Activated CD4-positive, alpha-beta T cell treated with anti-CD3 and anti-CD28 coated beads for 36 hours (primary cell): ENCODE measurements at places on chromosomes 4 and X. TPM values are rescaled to one million over a fixed set of nuclear protein-coding genes. Genes with fewer than 3 reads are reported as not detected.

SPP1 gene
- total RNA-seq = not detected

GRCh38 chr4:189940178-189941004 lies at the start of gene FRG1:
Gene FRG1, plus strand, starts transcription at chr4:189940872. Its CDS starts 138 bp downstream, at chr4:189941010.
- DNase-seq = peak; percentile 96

GRCh38 chrX:149903889-149904748 lies 23.1 kb downstream of the MAGEA8 start:
- no peak for DNase-seq

PNMA6F gene
- not detected for total RNA-seq

CXorf38 gene
- total RNA-seq = 20.5 TPM

ZCCHC13 gene
- total RNA-seq = not detected

DNA sequence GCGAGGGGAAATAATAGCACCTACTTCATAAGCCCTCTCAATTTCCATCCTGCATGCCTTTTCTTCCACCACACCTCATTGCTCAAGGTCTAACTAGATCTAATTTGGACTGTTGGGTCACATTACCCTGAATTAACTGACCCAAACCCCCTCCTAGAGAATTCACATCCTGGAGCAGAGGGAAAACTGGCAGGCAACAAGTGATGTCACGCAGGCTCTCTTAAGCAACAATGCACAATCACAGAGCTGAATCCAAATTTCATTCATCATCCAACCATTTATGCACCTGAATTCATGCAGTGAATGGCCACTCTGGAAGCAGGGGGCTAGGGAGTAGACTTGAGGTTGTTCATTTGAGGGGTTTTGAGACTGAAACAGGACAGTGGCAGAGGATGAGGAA lies 107.7 kb upstream of the HUWE1 start:
- DNase-seq = no peak

DNA sequence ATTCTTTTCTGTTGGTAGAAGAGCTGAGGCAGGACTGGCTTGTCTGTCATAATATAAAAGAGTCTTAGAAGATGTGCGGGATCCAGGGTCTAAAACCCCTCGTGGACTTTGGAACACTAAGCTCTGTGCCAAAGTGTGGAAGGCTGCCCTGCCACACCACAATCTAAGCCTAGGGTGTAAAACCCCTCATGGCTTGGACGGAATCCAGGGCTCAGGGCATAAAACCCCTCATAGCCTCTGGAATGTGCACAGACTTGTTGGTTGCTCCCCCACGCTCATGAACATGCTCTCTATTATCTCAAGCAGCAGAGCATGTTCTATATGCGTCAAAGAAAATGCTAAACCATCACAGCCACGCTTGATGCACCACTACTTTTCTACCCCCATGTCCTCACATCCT lies 483.6 kb downstream of the GABRG1 start:
- DNase-seq = no peak

- DNase-seq = no peak
These were observed 64.4 kb upstream of the PDLIM3 start for GRCh38 chr4:185599553-185600243.

- DNase-seq = no peak
These were observed 78.8 kb downstream of the FAM184B start for GRCh38 chr4:17702641-17703040.

GRCh38 chr4:102525097-102525496 lies 23.9 kb downstream of the NFKB1 start:
- no peak for DNase-seq

DNA sequence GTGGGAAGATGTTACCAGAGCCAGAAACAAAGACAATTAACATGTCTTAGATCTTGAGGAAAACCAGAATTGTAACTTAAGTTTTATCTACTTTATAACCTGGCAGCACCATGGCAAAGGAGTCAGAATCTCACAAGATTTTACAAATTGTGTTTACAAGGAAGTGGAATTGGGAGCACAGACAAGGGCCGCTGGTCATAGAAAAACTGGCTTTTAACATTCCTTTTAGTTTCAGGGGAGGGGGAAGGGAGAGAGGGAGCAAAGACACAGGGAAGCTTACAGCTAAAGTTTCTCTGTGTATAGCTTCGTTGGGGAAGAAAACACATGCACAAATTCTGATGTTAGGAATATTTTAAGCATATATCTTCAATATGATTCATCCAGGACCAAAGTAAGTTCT lies 10.3 kb upstream of the UGT2B11 start:
- DNase-seq = no peak

MAGEB2 gene
- not detected for total RNA-seq

MAGEC1 gene
- not detected for total RNA-seq

CENPVL3 gene
- total RNA-seq = 0.43 TPM

DNA sequence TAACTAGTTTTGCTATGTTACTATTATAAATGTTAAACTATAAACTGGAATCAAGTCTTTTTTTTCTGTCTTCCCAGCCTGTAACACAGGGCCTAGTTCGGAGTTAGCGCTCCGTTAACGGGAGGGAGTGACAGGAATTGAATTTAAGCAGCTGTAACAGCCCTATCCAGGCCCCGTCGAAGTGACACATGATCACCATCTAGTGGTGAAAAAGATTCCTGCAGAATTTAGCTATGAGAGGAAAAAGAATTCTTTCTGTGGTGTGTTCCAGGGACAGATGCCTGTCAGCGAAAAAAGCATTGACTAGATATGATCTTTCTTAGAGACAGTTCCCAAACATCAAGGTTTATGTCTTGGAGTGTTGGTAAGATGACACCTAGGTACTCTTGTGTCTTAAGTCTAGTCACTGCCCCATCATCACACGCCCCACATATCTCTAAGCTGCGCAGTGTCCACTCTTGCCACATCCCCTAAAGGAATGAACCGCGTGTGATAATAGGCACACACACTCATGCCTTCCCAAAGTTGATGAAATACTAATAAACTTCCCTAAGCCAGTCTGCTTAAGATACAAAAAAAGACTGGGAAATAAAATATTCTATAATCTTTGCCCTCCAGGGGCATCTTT lies 2.1 kb downstream of the GAB3 start:
- DNase-seq = peak; percentile 55

ELF4 gene
- total RNA-seq = 27.5 TPM

DNA sequence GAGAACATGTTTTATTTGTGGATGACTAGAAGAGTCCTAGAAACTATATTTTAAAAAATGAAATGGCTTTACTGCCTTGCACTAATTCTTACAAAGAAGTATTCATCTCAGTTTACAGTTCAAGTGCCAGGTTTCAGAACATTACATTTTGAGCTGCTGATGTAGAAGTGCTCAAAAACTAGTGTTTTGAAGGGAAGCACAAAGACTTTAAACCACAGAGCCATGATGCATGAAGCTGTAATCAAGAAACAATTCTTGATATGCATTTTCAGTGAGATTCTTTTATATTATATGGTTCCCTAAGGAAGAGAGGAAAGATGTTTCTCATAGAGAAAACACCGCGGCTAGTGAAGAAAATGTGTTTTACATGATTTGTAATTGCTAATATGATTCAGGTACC lies 1163.0 kb downstream of the RAPGEF2 start:
- no peak for DNase-seq

SPANXN3 gene
- not detected for total RNA-seq

DNA sequence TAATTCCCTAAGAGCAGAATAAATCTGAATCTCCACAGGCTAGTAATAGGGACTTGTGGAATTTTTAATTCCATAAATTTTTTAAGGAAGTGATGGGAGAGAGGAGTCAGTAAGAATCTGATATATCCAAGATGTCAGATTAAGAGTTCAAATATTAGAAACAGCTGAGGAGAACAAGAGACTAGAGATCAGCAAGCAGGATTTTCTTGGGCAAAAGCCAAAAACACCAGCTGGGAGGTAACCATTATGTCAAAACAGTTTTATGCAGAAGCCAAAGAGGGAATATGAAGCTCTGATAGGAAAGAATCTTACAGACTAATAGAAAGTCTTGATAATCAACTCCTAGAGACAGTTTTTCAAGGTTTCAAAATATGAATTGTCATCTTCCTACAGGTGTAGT lies 72.2 kb upstream of the RBPJ start:
- no peak for DNase-seq

DNA sequence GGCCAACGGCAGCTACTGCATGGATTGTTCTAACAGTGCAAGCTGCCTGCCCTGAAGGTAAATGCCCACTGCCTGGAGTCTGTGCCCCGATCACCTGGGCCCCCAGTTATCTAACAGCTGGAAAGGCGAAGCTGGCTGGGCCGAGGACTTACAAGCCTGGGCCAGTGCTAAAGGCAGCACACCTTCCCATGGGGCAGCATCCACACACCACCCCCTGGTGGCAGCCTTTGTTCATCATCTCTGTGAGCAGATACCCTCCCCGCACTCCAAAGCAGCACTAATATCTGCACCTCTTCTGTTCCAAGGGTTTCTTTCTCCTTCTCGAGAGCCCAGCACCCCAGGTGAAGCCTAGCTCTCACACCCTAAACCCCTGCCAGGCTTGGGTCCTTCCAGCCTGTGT lies 7.6 kb downstream of the SLC2A9 start:
- peak; percentile 78 for DNase-seq

DNA sequence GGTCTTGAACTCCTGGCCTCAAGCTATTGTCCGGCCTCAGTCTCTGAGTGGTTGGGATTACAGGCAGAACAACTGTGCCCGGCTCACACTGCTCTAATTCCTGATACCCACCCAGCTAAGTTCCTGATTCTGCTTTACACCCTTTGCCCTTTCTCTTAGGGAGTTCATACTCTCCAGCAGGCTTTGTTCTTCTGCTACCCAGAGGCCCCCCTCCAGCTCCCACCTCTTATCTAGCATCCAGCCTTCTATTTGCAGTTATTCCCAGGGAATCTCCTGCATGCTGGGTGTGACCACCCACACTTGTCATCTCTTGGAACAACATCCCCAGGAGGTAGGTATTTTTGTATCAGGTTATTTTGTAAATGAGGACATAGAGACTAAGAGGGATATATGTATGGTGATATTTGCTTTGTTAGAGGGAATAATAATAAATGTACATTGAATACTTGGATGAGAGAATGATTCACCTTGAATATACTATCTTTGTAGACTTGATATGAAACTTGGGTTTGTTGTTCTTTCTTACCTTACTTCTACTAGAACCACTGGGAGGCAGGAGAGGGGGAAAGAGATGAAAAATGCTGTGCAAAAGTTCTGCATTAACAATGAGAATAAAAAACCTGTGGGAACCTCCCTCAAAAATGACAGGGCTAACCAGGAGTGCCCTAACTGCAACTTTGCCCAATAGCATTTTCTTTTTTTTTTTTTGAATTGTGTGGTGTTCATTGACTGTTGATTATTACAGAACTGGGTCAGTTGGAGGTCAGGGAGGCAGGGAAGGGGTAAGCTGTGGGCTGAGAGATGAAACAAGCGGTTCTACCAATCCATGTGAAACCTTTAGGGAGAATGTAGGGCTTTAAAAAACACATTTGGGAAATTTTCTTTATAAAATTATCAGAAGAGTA lies 157.4 kb downstream of the SPRY1 start:
- no peak for DNase-seq

DNA sequence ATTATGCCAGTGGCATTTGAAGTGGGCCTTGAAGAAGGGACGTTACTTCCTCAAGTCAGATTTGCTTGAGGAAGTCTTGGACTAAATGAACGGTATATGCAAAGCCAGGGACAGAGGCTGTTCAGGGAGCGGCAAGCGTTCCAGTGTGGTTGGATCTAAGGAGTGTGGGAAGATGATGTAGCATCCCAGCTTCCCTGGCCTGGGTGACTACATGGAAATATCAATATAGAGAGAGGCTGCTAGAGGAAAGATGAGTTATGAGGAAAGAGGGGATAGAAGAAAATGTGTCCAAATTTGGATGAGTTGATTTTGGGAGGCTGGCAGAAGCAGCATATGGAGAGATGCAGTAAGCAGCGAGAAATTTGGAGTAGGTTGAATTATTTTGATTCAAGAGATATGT lies 432.5 kb upstream of the TENM3 start:
- no peak for DNase-seq

COL4A5 gene
- total RNA-seq = not detected

- DNase-seq = no peak
These were observed 191.1 kb downstream of the RAPGEF2 start for GRCh38 chr4:159293811-159294515.

DNA sequence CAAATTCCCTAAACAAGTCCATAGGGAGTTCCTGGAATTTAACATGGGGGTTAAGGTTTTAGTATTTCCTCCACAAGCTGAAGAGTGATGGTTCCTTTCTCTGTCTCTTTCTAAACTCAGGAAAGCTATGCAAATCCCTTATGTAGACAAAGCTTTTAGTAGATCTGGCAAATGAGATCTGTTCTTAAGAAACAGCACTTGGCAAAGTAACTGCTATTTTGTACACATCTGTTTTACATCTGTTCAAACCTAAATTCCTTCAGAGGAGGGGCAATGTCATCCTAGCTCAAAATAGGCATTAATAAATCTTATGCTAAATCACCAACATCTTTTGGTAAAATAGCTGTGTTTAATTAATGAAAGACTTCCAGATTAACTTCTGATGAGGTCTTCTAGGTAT lies 137.8 kb upstream of the TBC1D9 start:
- DNase-seq = no peak

GRCh38 chr4:152646221-152646620 lies 33.6 kb downstream of the TMEM154 start:
- no peak for DNase-seq

GRCh38 chr4:52554612-52555355 lies 104.3 kb downstream of the USP46 start:
- DNase-seq = no peak

DNA sequence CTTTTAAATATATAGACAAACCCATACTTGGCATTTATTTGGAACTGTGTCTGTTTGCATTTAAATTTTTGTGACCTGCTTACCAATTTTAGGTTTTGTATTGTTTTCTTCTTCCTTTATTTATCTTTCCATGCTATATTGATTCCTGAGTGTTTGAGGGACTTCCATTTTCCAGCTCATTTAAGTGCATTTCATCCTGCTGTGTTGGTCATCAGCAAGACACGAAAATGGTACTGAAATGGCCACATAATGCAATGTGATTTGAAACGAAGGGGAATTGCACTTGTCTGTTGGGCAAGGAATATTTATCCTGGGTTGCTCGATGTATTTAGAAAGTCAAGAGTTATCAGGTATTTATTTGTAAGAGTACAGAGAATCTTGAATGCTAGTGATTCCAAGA lies 524.3 kb upstream of the MAGEB2 start:
- no peak for DNase-seq

- no peak for DNase-seq
These were observed 1.0 kb upstream of the ACSL1 start for GRCh38 chr4:184826691-184827270.

CYLC1 gene
- not detected for total RNA-seq

HS6ST2 gene
- total RNA-seq = 0.62 TPM

- DNase-seq = no peak
These were observed 86.7 kb upstream of the PDHA1 start for GRCh38 chrX:19256986-19257385.

TMEM185A gene
- total RNA-seq = 14.4 TPM

GRCh38 chr4:113248320-113248719 lies 198.9 kb downstream of the ANK2 start:
- DNase-seq = no peak
